Stromal cell of bone marrow (primary cell): ENCODE measurements at places on chromosomes 11 and 22.
A peak's percentile ranks its signal among the peaks of the same experiment; 100 is the strongest.

- DNase-seq = peak; percentile 44
These were observed 59.1 kb downstream of the NUP98 start for GRCh38 chr11:3738241-3738640.

DNA sequence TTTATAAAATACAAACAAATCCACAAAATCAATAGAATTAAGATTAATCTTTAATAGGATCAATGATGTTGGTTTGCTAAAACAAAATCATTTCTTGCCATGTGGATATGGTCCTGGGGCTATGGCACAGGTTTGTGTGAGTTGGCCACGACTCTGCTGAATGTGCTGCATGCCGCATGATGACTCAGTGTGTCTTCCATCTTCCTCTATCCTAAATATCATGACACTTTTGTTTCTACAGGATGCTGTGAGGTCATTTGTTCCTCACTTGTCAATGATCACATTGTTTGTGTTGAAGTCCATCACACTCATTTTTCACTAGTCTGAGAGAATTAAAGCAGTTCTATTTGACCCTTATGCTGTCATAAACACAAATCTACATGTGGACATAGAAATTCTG, 167.2 kb upstream of the ZBED5 start:
- no peak for DNase-seq

GRCh38 chr11:36165621-36166397, 123.4 kb downstream of the COMMD9 start:
- DNase-seq = no peak

DNA sequence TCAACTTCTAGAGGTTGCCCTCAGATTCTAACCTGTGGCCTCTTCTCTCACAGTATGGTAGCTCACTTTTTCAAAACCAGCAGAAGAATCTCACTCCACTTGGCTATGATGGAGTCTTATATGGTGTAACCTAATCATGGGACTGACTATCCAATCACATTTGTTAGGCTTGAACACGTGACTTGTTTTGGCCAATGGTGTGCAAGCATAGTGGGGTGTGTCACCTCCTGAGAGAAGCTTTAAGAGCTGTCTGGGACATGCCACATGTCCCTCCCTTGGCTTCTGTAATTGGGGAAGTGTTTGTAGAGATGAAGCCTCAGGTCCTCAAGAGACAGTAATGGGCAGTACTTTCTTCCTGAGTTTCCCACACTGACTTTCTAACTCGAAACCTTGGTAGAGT, 12.8 kb upstream of the SMIM38 start:
- DNase-seq = no peak

DNA sequence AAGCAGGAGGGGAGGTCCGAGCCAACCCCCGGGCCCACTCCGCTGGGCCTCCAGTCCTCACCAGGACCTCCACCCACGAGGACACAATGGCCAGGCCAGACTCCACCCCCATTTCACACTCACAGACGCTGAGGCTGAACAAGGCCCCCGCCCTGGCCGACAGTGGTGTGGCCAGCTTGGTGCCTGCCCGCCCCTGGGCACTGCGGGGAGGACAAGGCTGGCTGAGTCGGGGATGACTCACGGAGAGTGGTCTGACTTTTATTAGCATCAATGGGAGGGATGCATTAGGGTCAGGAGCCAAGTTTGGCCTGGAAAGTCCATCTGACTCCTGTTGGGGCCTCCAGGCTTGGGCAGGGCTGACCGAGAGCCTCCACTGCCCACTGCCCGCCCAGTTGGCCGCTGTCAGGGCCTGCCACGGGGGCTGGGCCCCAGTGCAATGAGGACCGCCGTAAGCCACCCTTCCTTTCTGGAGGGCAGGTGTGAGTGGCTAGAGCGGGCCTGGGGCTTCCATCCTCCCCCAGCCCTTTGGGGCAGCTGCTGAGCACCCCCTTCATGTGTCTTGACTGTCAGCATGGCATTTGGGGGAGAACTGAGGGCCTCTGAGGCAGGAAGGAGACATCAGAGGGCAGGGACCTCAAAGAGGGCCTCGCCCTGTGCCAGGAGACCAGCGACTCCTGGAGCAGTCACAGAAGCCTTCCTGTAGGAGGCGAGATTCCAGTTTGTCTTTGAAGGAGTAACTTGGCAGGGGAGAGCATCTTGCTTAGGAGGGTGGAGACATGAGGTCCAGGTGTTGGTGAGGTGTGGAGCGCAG, 10.6 kb downstream of the TSPAN32 start:
- peak; percentile 68 for DNase-seq

- no peak for DNase-seq
These were observed 118.2 kb downstream of the ABTB2 start for GRCh38 chr11:34239465-34240149.

GRCh38 chr11:75812542-75813040, 2.4 kb upstream of the UVRAG start:
- DNase-seq = no peak

- no peak for DNase-seq
These were observed 35.0 kb upstream of the RASD2 start for GRCh38 chr22:35505399-35506258.

- DNase-seq = no peak
These were observed 9.6 kb upstream of the RANBP1 start for GRCh38 chr22:20106205-20106848.

DNA sequence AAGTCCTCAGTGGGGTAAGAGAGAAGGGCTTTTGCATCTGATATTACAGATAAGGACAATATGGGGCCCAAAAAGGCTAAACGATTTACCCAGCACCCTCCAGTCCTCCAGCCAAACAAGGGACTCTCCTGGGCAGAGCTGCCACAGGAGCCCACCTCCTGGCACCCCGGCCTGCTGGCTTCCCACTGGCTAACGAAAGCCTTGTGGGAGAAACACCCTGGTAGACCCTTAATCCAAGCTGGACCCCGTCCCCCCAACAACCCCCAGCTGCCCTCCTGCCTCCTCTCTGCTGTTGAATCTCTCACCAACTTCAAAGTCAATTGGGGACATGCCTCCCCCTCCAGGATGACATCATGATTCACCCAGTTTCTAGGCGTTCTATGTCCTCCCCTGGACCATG, 10.8 kb downstream of the C1QTNF6 start:
- no peak for DNase-seq

DNA sequence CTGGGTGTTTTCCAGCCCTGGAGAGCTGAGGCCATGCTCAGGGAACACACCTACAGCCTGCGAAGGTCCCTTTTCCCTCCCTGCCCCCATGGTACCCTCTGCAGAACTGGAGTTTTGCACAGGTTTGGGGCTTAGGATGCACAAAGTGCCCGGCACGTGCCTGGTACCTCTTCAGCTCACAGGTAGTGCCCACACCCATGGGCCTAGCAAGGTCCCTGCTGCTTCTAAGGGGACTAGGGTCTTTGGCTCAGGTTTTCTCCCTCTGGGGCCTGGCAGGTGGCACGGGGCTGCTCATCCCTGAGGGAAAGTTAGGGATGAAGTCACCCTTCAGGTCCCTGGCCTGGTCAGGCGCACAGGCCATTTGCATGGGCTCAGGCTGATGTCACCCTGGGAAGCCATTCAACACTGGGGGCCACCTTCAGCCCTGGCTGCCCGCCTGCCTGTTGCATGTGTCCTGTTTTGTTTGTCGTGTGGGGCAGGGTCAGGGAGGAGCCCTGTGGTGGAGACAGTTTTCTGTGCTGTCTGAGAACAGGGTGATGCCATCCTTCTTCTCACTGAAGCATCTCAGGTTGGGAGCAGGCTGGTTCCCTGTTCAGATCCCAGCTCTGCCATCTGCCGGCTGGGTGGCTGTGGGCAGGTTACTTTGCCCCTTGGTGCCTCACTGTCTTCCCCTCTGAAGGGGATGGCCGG, 68.3 kb upstream of the CRYBB3 start:
- DNase-seq = no peak

DNA sequence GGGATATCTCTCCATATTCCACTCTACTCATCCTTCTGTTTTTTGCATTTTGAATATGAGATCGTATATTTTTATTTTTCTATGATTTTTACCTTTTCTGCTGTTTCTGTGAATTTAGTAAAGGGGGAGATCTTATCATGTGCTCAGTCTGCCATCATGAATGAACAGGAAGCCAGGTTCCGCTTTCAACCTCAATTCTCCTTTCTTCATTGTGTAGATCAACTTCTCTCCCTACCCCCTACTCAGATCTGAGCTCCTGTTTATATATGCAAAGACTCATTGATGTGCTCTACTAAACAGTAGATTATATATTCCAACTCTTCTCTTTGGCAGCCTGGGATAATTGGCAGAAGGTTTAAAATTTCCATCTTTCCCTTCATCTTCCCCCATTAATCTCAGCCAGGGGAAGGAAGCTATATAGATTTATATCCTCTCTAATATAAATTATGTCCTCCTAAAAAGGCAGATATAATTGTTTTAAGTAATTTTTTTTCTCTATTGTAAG, 336.7 kb upstream of the PLET1 start:
- DNase-seq = no peak

DNA sequence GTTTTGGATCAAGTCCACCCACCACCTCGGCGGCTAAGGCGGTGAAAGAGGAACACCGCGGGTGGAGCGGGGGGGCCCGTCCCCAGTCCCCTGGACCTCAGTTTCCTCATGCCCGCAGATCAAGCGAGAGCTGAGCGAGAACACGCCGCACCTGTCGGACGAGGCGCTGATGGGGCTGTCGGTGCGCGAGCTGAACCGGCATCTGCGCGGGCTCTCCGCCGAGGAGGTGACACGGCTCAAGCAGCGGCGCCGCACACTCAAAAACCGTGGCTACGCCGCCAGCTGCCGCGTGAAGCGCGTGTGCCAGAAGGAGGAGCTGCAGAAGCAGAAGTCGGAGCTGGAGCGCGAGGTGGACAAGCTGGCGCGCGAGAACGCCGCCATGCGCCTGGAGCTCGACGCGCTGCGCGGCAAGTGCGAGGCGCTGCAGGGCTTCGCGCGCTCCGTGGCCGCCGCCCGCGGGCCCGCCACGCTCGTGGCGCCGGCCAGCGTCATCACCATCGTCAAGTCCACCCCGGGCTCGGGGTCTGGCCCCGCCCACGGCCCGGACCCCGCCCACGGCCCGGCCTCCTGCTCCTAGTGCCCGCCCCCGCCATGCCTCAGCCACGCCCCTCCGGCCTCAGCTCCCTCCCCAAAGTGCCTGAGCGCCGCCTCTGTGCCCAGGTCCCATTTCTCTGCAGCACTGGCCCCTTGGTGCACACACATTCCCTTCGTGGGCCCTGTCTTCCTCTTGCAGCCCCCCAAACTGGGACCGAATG, 12.7 kb downstream of the MAFF start:
- no peak for DNase-seq

DNA sequence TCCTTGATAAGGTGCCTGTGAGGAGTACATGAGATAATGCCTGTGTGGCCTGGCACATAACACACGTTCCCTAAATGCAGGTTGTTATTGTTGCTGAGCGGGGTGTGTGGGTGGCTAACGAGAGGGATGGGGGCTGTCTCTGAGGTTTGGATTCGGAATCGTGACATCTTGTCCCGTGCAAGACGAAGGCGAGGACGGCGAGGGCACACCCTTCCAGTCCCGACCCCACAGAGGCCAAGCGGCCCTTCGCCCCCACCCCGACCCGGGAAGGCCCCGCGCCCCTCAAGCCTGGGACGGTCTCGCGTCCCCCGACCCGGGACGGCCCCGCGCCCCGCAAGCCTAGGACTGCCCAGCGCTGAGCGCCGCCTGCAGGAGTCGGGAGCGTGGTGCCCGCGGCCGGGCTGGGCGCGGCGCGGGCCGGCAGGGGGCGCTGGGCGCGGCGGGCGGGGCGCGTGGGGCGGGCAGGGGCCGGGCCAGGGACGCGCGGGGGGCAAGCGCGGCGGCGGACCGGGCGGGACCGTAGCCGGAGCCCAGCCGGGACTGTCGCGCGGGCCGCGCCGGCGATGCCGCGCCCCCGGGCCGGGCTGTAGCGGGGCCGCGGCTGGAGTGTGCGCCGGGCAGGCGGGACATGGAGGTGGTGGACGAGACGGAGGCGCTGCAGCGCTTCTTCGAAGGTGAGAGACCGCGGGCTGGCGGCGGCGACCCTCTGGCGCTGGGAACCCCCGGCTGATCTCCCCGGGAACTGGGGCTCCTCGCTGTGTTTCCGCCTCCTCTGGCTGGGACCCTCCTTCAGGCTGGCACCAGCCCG, at the start of gene MYRF:
Gene MYRF, plus strand, starts transcription at position 520 of the 808 bp plus-strand sequence. Its CDS starts 109 bp downstream, at position 629.
- DNase-seq = no peak

DNA sequence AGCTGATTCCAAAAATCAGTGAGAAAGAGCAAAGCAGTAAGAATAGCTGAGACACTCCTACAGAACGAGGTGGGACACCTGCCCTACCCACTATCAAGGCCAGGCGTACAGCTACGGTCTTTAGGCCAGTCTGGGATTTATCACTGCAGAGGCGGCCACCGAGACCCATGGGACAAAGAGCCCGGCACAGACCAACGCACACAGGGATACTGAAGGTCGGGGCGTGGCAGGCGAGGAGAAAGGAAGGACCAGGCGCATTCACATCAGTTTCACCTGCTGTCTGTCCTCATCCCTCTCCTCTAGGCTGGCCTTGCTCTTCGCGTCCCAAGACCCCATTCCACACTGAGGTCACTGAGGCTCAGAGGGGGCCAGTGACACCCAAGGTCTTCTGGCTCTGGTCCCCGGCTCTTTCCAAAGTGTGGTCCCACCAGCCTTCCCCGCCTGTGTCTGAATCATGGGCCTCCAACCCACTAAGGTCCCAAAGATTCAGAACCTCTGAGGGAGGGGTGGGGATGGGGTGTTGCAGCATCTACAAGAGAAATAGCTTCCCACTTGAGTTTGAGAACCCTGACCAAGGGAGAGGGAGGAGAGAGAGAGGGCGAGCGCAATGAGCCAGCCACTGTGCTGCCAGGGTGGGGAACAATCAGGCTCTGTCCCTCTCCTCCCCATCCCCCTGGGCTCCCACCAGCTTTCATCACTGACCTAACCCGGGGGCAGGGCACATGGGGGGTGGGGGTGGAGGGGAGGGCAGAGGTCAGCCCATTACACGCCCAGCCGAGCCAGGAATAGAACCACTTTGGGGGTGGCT, 7.2 kb upstream of the PICK1 start:
- DNase-seq = no peak

DNA sequence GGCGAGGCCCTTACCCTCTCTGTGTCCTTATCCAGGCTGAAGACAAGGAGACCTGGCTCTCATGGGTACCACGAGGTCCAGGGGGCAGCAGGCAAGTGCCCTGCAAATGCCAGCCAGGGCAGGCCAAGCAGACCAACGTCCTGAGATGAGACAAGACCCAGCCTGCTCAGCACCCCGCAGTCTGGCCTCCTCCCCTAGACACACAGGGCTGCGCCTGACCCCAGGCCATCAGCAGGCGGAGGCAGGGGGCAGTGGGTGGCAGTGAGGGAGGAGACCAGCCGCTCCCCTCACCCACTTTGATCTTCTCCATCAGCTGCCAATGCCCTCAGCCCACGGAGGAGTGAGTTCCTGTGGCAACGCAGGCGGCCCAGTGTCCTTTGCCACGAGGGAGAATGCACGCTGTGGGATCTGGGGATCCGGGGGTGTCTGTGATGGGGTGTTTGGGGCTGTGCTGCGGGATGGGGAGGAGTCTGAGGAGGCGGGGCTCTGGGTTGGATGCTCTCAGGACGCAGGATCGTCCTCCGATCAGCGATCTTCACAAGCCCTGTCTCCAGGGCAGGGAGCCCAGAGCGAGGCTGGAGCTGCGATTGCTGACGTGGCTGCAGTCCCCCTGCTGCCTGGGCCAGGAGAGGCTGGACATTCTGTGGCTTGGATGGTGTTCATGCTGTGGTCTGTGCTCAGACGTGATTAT, 30.5 kb upstream of the PPARA start:
- DNase-seq = peak; percentile 72

- no peak for DNase-seq
These were observed 16.8 kb upstream of the GLYATL1 start for GRCh38 chr11:58922479-58922878.
